ENCODE measurements at places on chromosomes 7 and 10.
A peak's percentile ranks its signal among the peaks of the same experiment; 100 is the strongest.

DNA sequence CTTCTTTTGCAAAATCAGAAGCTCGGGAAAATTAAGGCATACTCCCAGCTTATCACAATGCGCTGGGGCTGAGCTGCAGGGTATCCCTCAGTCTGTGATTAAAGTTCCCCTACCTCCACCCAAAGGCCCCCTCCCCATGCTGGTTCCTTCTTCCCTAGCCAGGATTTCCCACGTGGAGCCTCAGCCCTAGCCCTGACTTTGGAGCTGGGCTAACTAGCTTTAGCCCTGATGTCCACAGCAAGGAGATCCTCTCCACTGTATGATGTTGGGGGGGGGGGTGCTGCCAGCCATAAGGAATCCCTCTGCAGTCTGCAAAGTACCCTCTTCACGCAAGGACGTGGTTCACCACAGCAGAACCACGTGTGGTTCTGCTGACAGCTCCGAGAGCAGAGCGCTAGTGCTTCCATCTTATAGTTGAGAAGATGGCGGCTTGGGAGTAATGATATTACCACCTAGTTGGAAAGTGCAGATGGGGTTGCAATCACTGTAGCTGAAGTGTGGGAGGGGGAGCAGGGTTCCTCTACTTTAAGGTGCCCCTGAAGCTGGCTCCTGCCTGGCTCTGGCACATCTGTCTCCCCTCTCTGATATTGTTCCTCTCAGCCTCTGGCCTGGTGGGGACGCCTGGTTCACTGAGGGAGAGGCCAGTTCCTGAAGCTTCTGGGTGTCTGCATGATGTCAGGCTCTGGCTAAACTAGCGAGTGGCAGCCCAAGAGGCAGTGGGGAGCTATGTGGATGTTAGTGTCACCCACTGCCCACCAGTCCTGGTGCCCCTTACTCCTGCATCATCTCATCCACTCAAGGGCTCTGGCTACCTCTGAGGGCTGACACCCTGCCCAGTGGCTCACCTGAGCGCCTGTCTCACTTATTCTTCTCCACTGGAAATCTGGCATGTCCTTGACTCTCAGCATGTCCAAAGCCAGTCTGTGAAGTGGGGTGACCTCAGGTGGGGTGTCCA lies 270.7 kb downstream of the RPS24 start:
- DNase-seq = peak; percentile 33

GRCh38 chr7:137935884-137936508 lies 65.9 kb downstream of the CREB3L2 start:
- DNase-seq = no peak

DNA sequence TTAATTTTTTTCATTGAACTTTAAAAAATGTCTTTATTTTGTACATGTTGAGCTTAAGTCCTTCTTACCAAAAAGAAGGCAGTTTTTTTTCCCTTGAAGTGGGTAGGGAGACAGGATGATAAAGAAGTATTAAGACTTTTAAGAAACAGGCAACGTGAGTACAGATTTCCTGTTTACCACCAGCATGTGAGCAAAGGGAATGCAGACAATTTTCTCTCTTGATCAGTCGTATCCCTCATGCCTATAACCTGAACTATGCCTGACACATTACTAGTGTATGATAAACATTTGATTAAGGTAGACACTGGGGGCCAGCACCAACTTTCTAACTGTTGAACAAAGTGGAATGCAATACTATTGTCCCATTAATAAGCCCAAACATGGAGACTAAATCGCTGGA lies 8.8 kb upstream of the OR2A2 start:
- no peak for DNase-seq

DNA sequence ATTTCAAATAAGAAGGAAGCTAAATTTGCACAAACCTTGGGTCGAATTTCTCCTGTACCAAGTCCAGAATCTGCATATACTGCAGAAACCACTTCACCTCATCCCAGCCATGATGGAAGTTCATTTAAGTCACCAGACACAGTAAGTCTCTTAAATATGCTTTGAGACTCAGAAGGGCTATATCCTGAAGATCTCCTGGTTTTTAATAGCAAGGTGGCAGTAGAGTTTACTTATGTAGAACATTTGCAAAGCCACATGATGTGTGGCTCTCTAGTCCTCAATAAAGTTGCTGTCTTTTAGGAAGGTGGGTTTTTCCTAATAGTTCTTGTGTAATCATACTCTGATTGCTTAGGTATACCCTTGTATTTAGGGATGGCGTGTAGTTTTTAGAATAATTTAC lies 8.7 kb downstream of the DBF4 start:
- DNase-seq = no peak

- no peak for DNase-seq
These were observed 80.6 kb upstream of the OIT3 start for GRCh38 chr10:72812753-72813430.

- DNase-seq = no peak
These were observed 115.9 kb downstream of the CHCHD3 start for GRCh38 chr7:132965951-132966350.

DNA sequence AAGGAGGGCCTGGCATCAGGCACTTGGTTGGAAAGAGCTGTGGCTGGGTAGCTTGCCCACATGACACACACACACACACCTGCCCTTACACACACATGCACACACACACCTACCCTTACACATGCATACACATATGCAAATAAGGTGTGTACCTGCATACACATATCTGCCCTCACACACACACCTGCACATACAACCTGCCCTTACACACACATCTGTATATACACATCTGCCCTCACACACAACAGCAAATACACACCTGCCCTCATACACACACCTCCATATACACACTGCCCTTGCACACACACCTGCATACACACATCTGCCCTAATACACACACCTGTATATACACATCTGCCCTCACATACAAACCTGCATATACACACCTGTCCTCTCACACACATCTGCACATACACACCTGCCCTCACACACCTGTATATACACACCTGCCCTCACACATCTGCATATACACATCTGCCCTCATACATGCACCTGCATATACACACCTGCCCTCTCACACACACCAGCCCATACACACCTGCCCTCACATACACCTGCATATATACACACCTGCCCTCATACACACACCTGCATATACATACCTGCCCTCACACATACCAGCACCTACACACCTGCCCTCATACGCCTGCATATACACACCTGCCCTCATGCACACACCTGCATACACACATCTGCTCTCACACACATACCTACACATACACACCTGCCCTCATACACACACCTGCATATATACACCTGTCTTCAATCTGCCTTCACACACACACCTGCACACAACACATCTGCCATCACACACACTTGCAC lies 82.9 kb downstream of the GRID1 start:
- no peak for DNase-seq

DNA sequence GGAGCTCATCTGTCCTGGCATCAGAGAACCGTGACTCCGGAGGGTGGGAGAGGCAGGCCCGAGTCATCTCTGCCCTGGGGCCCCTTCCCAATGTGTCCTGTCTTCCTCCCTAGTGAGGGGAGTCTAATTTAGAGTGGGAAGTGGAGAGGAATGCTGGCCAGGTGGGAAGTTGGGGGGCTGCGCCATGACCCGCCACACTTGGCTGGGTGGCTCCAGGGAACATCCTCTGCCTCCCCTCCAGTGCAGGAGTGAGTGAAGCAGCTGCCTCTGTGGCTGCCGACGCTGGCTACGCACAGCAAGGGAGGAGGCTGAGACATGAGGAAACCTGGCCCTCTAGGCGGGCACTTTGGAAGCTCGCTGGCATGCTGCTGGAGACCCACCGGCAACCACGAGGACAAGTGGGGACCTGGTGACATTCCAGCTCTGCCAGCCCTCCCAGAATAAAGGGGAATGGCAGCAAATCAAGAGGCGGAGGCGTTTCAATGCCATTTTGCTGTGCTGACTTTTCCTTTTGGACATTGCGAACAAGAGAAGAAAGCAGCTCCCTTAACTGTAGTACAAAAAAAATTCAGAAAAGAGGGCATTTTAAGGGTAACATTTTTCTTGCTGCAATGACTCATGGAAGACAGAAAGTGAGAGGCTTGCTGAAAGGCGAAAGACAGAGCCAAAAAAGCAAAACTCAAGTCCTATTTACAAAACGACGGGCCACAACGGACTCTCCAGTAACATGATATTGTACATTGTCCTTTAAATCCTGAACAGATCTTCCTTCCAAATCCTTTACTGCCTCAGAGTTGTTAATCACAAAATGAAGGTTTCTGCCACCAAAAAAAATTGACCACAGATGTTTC lies 121.2 kb upstream of the PITRM1 start:
- DNase-seq = no peak

DNA sequence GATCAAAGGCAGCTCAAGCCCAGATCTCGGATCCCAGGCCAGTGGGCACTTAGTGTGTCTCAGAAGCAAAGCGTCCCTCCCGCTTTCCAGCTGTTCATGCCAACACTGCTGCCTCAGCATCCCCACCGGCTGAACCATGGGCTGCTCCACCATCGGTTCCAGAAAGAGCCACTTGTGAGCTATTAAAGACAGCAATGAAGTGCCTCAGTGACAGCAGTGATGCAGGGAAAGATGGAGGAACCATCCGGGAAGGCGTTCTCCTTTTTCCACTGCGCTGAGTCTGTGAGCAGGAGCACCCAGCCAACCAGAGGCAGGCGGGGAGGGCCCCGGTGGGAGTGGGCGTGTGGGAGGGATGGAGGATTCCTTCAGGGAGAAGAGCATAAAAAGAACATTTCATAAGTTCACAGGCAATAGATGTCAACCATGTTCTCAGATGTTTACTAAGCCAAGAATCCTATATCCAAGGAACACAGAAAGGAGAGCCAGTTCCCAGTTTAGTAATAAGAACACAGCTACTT lies 96.2 kb upstream of the MKI67 start:
- DNase-seq = no peak

DNA sequence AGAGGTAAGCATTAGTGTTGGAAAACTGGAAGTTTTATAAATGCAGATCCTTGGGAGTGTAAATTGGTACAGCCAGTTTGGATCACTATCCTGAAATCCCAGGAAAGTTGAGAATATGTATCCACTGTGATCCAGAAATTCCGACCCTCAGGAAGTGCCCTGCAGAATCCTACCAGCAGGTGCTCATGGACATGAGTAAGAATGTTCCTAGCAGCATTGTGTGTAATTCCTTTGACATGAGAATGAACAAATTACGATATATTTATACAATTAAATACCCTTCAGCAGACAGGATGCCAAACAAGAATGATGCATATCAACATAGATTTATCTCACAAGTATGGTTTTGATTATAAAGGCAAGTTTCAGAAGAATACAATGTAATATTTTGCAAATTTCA lies 181.6 kb downstream of the XPNPEP1 start:
- no peak for DNase-seq

GRCh38 chr10:96638696-96639095 lies 51.9 kb upstream of the TM9SF3 start:
- no peak for DNase-seq

DNA sequence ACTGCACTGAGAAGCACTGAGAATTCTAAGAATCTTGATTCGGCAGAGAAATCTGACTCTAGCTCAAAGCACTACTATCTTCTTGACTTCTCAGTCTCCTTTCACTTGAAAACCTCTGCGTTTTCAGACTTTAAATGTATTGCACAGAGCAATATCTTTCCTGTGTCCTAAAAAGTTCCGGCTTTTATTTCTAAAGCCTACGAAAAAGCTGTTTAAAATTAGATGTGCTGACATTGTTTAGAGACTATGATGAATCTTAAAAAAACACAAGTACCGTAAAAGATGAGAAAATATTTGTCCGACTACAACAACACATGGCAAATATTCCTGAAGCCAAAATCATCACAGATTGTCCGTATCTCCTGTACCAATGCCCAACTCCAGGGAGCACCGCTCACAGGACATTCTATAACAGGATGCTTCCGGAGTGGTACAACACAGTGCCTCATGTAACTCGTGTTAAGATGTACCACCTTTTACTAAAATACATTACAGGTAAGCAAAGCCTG lies 136.9 kb downstream of the CUBN start:
- DNase-seq = no peak

DNA sequence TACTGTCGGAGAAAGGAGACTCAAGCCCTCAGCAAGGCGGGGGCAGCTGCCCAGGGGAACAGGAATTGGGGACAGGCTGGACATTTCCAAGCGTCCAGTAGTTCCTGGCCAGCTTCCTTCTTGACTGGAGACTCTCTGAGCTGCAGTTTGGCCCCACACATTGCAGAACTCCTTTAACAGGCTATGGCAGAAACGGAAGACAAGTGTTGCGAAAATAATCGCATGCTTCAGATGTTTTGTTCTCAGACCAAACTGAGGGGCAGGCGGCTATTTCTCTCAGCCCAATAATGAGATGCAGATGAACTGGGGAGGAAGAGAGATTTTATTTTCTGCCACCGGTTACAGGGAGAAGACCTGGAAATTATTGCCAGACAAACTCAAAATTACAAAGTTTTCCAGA lies 88.0 kb upstream of the PFKP start:
- DNase-seq = no peak

DNA sequence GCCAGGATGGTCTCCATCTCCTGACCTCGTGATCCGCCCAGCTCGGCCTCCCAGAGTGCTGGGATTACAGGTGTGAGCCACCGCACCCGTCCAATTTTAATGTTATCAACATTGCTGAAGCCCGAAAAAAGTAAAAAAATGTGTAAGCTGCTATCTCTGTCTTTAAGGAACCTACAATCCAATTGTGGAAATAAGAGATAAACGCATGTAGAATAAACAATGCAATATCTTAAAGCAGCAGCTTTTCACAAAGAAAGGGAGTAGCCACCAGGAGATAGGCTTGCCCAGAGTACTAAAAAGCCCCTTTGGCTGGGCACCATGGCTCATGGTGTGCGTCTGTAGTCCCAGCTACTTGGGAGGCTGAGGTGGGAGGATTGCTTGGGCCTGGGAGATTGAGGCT lies 282.9 kb upstream of the LYZL1 start:
- DNase-seq = no peak

- peak; percentile 47 for DNase-seq
These were observed 1.9 kb downstream of the INA start for GRCh38 chr10:103278862-103279298.
